Activated T-helper 1 cell treated with anti-CD3 and anti-CD28 coated beads, Interleukin-2, amount 50 U/mL, for 16 hours (primary cell): ENCODE measurements at places on chromosomes 6 and 20.

- DNase-seq = no peak
Observed at GRCh38 chr20:52801628-52802006, 170.5 kb upstream of the TSHZ2 start.

GRCh38 chr6:40280231-40280630, 306.9 kb downstream of the LRFN2 start:
- no peak for DNase-seq

DNA sequence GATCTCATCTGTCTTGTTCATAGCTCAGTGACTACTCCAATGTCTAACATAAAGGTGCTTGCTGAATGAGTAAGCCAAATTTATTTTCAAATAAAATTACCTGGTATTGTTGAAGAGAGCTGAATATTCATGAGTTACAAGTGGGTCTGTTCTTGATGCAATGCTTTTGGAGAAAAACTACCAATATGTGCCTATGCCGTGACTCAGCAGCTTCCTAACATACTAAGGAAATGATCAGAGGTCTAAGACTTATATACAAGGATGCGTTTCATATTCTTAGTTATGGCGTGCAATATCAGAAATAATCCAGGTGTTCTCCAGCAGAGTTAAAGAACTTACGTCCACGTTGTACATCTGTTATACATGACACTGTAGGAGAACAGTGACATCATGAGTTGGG, 5.1 kb downstream of the FAM120B start:
- DNase-seq = no peak

- no peak for DNase-seq
Observed at GRCh38 chr20:2817891-2818595, 1.9 kb downstream of the TMEM239 start.

GRCh38 chr6:161578478-161578877, 304.6 kb upstream of the AGPAT4 start:
- DNase-seq = no peak

DNA sequence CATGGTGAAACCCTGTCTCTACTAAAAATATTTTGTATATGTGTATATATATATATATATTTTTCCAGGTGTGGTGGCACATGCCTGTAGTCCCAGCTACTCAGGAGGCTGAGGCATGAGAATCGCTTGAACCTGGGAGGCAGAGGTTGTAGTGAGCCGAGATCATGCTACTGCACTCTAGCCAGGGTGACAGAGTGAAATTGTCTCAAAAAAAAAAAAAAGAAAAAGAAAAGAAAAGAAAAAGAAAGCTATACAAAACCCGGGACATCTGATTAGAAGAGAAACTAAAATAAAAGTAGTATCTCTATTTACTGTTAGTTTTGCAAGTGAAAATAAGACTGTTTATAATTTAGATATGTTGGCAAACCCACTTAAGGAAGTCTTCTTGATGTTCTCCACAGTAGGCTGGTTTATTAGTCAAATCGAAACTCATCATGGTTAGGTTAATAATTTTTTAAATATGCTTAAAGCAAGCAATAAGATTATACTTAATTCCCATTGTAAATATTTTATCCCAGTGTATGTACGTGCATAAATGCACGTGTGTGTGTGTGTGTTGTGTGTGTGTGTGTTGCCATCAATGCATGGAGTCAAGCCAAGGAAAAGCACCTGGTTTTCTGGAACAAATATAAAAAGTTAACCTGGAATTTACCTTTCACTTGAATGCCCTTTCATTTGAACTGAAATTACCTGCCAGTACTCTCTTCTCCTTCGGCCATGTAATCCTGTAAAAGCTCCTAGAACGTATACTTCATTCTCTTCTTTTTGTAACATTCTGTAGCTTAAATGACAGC, 7.1 kb downstream of the VNN2 start:
- no peak for DNase-seq

GRCh38 chr20:20668639-20669038, 43.8 kb downstream of the RALGAPA2 start:
- no peak for DNase-seq

- DNase-seq = no peak
Observed at GRCh38 chr6:144066255-144066654, 29.1 kb downstream of the SF3B5 start.

DNA sequence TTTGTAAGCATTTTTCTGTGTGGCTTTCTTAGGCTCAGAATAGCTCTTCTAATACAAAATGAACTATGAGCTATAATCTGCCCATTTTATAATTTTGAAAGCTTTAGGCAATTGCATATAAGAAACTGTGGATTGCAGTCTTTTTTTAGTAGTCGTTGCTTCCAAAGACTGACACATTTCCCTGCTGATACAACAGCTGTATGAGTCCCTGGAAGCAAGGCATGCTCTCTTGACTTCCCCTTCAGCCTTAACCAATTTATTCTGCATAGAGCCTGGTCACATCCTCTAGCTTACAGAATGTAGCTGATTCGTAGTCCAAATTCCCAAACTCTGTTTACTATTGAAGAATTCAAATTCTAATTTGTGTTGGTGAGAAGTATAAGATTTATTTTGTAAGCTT, 155.3 kb upstream of the EYA4 start:
- no peak for DNase-seq

GRCh38 chr6:44678252-44678935, 290.9 kb downstream of the CDC5L start:
- DNase-seq = no peak

DNA sequence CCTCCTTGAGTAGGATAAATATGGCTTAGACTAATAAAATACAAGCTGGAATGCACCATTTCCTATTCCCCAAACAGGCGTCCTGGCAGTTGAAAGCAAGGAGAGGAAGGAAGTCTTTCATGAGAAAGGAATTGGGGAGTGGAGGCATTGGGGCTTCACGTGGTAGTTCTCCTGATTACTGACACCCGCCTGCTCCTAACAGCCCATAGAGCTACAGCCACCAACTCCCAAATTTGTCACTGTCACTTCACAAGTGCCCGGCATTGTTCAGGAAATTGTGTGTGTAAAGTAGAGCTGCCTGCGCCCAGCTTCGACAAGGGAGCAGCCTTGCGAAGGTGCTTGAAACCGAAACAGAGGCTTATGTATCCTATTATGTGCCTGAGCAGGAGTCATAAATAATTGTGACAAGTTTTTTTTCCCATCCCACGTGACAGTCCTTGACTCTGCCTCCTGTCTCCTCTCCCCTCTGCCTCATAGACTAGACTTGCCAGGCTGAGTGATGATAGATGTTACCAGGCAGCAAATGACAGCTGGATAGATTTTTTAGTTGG, 301.7 kb upstream of the ZFP64 start:
- no peak for DNase-seq

DNA sequence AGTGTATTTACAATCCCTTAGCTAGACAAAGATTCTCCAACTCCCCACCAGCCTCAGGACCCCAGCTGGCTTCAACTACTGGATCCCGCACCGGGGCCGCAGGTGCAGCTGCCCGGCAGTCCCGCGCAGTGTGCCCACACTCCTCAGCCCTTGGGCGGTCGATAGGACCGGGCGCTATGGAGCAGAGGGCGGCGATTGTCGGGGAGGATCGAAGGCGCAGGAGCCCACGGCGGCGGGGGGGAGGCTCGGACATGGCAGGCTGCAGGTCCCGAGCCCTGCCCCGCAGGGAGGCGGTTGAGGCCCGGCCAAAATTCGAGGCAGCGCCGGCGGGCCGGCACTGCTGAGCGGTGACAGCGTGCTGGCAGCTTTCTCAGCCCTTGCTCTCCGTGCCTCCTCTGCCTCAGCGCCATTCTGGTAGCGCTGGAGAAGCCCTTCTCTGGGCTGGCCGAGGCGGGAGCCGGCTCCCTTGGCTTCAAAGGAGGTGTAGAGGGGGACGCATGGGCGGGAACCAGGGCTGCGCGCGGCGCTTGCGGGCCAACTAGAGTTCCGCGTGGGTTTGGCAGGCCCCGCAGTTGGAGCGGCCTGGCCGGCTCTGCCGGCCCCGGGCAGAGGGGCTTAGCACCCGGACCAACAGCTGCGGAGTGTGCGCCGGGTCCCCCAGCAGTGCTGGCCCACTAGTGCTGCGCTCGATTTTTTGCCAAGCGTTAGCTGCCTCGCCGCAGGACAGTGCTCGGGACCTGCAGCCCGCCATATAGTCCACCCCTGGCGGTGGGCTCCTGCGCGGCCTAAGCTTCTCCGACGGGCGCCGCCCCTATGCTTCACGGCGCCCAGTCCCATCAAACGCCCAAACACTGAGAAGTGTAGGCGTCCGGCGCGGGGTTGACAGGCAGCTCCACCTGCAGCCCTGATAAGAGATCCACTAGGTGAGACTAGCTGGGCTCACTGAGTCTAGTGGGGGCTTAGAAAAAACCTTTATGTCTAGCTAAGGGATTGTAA, 32.4 kb upstream of the KIF13A start:
- no peak for DNase-seq

- no peak for DNase-seq
Observed at GRCh38 chr6:88882536-88882935, 80.9 kb downstream of the RNGTT start.

- no peak for DNase-seq
Observed at GRCh38 chr6:126302191-126302590, 37.7 kb upstream of the CENPW start.

DNA sequence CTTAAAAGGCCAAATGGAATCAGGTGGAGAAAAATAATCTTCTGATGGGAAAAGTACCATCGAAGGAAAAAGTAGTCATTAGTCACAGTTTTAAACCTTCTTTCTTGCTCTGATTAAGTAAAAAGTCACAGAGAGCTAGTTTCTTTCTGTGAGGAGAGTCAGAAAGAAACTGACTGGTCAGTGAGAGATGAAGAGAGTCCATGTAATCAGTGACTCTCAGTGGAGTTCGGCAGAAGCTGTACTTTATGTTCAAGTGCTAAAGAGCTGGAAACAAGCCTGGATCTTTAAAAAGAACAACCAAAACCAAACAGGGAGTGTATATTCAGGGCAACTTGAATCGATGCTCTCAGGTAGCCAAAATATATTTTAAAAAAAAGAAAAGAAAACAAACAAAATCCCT, 44.5 kb downstream of the MDGA1 start:
- DNase-seq = no peak

DNA sequence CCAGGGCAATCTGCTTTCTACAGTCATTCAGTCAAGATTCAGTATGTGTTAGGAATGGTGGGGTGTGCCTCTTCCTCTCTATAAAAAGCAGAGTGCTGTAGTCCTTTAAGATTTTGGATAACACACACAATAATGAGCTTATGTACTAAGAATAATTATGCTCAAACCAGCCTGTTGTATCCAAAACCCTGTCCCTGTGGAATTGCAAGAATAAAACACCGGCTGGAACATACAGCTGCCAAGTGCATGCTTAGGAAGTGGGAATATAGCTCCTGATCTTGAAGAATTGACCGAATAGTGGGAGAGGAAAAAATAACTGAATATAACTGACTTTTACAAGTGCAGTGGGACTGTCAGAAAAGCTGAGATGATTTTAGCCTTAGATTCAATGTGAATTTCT, 979 bp upstream of the MOCS1 start:
- DNase-seq = no peak

- DNase-seq = no peak
Observed at GRCh38 chr6:156699017-156699421, 78.2 kb upstream of the ARID1B start.

DNA sequence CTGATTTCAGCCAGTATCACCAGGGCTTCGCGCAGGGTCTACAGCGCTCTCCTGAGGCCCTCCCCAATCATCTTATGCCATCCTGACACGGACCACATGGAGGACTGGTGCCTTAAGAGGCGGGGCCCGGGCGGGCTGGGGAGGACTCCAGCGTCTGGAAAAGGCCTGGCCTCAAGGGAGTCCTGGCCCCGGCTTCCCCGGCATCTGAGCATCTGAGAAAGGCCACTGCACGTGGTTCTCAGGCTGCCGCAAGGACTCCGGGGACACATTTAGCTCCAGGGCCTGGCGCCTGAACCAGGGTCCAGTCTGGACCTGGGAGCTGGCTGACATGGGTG, 21.4 kb downstream of the BHLHE23 start:
- DNase-seq = no peak

GRCh38 chr20:35506872-35507638, 22.4 kb downstream of the C20orf173 start:
- DNase-seq = no peak

- DNase-seq = no peak
Observed at GRCh38 chr20:35698298-35699126, 640 bp downstream of the NFS1 start.

DNA sequence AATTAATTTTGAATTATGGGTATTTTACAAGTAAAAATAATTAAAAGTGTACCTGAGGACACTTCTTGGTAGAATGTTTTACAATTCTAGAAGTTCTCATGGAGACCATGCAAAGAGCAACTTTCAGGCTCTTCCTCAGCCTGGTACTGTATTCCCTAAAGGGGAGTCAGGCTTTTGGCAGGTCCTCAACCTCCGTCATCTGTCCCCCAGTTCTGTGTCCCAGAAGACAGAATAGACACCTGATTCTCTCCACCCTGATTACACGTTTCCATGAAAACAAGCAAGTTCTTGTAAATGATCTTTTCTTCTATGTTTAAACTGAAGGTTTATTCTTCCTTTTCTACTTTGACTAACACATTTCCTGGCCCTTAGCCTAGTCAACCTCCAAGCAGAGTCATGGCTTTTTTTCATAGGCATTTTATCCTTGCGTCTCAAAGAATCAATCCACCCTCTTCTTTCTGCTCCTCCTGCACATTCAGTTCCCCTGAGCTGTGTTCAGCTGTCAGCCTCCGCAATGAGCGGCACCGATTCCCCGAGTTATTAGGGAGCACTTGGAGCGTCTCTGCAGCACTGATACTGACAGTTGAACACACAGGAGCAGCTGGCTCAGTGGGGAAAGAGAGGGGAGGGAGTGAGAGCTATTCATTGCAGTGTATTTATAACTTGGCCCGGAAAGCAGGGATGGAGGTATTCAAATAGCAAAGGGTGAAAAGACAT, 1082.4 kb upstream of the MAP3K7 start:
- DNase-seq = no peak

DNA sequence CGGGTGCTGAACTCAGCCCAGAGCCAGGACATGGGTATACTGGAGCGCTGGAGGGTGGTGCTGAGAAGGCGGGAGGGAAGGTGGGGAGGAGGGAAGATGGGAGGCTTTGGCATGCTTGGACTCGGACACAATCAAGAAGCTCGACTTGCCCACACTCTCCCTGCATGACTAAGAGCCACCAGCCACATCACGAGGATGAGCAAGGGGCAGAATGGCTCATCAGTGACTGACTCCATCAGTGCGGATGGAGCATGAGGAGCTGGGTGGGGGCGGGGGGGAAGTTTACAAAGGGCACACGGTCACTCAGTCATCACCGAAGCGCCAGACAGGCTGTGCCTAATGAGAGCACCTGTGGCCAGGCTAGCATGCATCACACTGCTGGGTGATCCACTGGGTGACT, 222.8 kb downstream of the KIF16B start:
- no peak for DNase-seq

GRCh38 chr6:111938710-111939109, 65.5 kb upstream of the FYN start:
- DNase-seq = no peak

GRCh38 chr6:80029470-80029869, 25.0 kb downstream of the TTK start:
- DNase-seq = no peak

GRCh38 chr20:56808732-56809131, 179.6 kb downstream of the TFAP2C start:
- no peak for DNase-seq

DNA sequence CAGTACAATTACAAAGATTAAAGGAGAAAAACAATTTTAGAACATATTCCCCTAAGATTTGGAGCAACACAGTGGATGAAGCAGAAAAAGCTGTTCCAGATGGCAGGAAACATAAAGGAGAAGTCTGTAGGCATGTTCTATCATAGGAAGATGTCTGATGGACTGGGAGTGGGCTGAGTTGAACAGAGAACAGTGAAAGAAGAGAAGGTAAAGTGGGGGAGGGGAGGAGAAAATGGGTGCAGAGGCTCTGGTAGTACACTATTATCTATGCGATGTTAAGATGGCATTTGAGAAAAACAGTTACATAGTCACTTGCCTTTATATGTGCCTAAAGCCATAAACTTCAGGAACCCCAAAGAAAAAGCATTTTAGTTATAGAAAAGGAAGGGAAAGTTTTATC, 4.2 kb upstream of the PHIP start:
- DNase-seq = no peak
